ENCODE measurements at places on chromosomes 16 and 17.

- no peak for DNase-seq
Measured at GRCh38 chr17:33955461-33955860, 299.6 kb upstream of the CCL2 start.

GRCh38 chr17:7654832-7655540 lies 4.3 kb downstream of the ATP1B2 start:
- no peak for DNase-seq

- DNase-seq: no peak
Measured at GRCh38 chr16:56289862-56290261, 98.6 kb downstream of the GNAO1 start.

GRCh38 chr17:77654296-77654695 lies 304.2 kb upstream of the TNRC6C start:
- DNase-seq: no peak

DNA sequence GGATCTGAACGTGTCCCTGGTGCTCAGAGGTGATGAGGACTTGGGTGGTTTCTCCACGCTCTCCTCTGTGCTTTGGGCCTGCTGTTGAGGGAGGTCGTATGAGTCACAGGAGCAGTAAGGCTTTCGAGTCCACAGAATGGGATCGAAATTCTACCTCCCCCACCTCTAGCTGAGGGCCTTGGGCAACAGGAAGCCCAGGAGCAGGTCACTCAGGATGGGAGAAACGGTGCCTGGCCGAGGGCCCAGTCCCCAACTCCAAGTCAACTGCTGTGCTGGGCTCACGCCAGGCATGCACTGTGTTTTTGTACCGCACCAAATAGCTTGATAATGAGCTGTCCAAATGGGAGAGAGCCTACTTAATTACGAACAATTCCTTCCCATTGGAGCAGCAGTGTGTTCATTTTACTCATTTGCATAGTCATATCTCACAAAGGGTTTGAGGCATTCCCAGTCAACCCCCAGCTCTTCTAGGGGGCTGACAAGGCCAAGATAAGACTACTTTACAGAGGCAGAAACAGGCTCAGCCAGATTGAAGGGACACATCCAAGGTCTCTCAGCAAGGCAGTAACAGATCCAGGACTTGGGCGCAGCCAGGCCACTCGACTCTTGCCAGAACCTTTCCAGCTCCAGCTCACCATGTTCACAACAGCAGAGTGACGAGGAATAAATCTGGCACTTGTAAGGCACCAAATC lies 53.6 kb downstream of the WNT3 start:
- no peak for DNase-seq

DNA sequence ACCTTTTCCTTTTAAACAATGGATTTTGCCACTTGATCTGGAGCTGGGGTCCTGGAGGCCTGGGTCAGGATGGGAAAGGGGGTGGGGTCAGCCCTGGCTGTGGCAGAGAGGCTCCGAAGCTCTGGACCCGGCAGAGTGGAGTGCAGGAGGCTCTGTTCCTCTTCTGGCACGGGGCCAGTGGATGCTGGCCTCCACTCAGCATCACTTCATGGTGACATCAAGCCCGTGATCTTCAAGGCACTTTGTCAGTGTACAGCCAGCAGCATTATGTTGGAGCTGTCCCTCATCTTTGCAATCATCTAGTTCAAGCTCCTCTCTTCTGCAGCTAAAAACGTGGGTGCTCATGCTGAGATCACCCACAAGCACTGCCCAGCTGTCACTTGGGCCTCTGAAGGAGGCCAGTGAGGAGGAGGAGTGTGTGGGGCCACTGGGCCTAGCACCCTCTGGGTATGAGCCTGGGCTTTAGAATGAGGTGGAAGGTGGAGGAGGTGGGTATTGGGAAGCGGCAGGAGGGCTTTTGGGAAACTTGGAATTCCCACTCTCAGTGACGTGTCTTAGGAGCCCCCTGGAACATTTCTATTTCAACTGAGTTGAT lies 45.9 kb upstream of the MGAT5B start:
- no peak for DNase-seq

Measured in GM13977 (cell line).